ENCODE measurements at places on chromosomes 16 and 17.
A peak's percentile ranks its signal among the peaks of the same experiment; 100 is the strongest.

DNA sequence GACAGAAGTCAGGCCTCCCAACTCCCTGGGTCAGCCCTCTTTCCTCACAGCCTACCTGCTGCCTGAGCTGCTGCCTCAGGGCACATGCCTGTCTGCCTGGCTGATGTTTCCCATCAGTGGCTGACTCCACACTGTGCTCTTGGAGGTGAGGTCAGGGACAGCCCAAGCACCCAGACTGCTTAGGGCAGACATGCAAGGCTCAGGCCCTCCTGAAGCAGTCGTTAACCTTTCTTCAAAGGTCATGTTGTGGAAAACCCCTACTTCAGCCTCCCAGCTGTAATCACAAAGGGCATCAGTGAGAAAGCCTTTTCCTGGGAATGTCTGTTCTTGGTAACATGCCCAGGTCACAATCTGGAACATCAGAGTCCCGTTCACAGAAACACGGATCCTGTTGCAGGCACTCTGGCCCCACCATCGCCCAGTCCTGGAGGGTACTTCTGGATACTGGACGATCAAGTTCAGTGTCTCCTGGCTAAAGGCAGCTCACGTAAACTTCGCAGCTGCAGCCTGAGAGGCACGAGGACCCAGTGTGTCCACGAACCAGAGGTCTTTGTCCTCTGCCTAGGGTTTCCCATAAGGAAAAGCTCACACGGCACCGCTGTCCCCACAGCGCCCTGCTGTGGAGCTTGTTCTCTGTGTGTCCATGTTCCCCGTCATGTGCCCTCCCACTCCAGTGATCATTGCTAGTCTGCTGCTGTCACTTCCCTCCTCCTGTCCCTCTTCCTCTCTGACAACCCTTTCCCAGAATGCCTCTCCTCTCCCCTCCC is 54.9 kb downstream of the GNAO1 start:
- peak; percentile 19 for DNase-seq

GRCh38 chr17:33716957-33717356 is 423.9 kb upstream of the ASIC2 start:
- no peak for DNase-seq

DNA sequence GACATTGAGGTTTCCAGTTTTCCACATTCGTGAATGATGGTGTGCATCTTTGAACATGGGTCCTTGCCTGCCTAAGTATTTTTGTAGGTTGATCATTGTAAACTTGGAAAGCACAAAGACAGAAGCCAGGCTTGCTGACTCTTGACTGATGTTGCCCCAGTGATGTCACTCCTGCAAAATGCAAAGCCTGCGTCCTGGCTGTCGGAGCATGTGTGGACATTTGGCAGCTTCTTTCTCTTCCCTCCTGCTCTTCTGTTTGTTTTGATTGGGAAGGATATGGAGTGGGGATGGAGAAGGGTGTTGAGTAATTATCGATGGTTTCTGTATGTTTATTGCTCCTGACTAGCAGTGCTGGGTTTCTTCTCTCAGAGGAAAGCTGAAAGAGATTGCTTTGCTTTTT is 3.2 kb downstream of the NDE1 start:
- DNase-seq: no peak

DNA sequence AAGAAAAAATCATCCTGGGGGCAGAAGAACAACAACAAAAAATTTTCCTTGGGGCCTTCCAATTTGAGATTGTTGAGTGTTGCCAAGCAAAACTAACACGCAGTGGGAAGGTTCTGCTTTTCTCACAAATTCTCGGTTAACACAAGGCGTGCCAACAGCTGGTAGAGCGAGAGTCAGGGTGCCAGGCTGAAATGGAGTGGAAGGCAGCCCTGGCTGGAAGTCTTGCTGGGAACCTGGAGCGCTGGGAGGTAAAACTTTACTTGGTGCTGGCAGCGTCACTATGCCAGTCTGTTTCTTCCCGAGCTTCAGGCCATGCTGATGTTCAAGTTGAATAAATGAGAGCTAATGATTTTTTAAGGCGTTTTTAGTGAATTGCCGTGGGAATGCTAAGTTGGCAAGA is 189.4 kb downstream of the WWOX start:
- no peak for DNase-seq

GRCh38 chr17:42132941-42133340 is 10.3 kb downstream of the HSPB9 start:
- DNase-seq: no peak

GRCh38 chr17:5019475-5019956 is 15.7 kb downstream of the SLC52A1 start:
- peak; percentile 25 for DNase-seq

- DNase-seq: no peak
Observed at GRCh38 chr17:44000141-44000860, 4.1 kb upstream of the NAGS start.

GRCh38 chr16:22425036-22425801 is 50.8 kb upstream of the CDR2 start:
- DNase-seq: no peak

- DNase-seq: no peak
Observed at GRCh38 chr16:56163089-56163488, 28.2 kb upstream of the GNAO1 start.

GRCh38 chr16:5176505-5176904 is 78.9 kb upstream of the EEF2KMT start:
- DNase-seq: peak; percentile 57

DNA sequence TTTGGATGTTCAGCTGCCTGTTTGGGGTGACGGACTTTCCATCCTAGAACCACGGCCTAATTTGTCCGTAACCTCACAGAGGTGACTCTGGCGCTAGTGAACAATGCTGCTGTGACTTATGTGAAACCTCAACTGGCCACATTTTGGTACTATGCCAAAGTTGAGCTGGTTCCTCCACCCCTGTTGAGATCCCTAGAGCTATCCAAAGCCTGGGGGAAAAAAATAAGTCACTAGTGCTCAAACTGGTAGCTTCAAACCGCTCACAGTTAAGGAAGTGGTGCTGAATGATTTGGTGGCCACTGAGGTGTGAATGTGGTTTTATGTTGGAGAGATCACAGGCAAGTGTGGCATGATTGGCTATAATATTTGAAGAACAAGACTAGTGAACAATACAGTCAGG is 11.3 kb upstream of the TUBG2 start:
- no peak for DNase-seq

- DNase-seq: no peak
Observed at GRCh38 chr16:8489580-8489979, 100.7 kb downstream of the TMEM114 start.

DNA sequence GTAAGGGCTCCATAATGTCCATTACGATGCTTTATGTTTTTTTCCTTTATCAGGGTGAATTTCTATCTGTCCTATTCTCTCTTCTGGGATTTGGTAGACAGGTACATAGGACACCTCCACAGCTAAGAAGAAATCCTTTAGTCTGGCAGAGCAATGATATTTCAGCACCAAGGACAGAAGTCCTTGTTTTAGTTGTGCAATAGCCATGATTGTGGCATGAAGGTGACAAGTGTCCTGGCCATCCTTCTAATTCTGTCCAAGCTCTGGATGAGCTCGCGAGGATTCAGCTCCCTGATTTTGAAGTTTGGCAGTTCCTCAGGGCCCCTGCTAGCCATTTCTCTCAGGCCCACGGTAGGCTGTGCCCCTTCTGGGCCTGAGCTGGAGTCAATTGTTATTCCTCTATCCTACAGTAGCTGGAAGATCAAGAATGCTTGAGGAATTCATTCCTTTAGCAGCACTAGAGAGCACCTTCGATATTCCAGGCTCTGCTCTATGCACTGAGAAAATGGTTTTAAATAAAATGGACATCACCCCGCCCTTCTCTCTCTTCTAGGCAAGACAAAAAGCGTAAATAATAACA is 320.8 kb downstream of the XYLT1 start:
- DNase-seq: peak; percentile 77

GRCh38 chr16:27960619-27961295 is 102.8 kb downstream of the GSG1L start:
- DNase-seq: no peak

DNA sequence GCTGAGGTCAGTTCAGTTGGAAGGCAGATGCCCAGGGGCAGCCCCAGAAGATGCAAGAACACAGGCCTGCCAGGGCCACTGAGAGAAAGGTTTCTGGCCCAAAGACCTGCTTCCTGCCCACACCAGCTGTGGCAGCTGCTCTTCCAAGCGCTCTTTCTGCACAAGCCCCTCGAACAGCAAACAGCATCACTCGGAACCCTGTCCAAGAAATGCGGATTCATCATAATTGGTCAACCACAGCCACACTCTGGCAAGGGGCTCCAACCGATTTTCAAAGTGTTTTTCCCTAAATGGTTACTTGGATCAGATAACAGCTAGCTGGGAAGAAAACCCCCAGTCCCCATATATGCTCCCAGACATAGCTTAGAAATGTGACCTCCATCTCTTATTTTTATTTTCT is 71.1 kb upstream of the DNAH17 start:
- no peak for DNase-seq

DNA sequence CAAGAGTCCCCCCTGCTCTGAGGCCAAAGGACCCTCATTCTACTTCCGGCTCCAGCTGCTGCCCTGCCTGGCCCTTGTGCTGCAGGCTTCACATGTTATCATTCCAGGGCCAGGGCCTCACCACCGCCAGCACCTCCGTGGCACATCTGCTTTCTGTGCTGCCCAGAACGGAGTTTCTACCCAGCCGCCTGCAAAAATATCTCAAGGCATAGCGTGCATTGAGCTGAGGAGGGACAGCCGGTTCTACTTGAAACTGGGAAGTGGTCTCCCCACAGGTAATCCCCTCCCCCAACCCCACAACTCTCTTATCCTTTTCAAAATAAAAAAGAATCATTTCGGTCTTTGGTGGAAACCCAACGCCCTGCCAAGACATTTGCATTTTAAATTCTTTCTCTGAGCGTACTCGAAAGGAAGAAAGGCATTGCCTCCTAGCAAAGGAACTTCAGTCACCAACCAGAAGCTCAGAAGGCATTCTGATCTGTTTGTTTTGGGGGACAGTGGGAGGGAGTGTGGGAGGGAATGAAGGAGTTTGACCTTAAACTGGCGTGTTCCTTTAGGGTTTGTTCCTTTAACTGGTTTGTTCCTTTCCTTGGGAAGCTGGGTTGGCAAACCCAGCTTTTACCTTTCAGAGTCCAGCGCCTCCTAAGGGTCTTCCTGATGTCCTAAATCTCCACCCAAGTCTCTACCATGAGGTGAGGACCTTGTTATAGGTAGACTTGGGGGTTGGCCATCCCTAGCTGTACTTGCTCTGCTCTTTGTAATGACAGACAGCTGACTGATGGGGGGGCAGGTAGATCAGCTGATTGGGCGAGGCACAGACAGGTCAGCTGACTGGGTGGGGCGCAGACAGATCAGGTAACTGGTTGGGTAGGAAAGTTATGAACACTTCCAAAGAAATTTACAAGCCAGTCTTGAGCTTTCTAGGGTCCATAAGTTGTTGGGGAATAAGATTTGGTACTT is 33.4 kb upstream of the PIK3R6 start:
- DNase-seq: no peak

Data from neural progenitor cell (in vitro differentiated cells).